NCI-H2081 treated with DMSO at 0.1 percent for 48 hours (cell line): ENCODE measurements at places on chromosomes 6 and 20.
A peak's percentile ranks its signal among the peaks of the same experiment; 100 is the strongest.

DNA sequence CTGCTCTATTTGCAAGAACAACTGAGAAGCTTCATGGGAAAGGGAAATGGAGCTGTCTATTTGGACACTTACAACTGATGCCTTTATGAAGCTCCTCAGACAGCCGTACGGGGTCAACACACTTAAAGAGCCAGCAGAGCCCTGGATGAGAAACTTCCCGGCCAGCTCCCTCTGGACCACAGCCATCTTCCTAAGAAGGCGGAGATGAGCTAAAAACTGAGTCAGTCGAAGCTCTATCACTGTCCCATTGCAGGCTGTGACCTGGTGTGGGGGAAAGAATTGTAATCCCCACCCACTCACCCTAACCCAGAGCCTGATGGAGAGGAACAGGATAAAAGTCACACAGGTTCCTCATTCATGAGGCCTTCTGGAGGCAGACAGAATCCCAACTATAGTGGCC is 360.4 kb upstream of the JARID2 start:
- no peak for DNase-seq

GRCh38 chr20:3106658-3107463 is 22.3 kb upstream of the AVP start:
- DNase-seq, result peak; percentile 33

- no peak for DNase-seq
These were observed at the start of gene COL12A1 for GRCh38 chr6:75205776-75206575. Gene COL12A1, minus strand, starts transcription at chr6:75206053. Its CDS starts 3,261 bp downstream, at chr6:75202792.

DNA sequence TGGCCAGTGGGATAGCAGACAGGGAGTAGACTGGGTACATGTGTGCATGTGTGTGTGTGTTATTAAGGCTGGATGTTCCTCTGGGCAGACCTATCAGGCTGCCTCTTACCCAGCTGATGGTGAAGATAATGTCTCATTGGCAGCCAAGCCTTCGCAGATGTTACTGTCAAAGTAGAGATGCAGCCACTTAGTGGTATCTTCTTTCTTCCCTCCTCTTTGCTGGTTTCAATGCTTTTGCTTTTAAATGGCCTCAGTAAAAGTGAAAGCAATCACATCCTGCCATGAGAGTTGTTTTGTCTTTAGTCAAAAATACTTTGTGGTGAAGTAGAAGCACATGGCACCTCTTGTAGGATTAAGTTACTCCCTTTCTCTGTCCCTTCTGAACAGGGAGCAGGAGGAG is 57.5 kb downstream of the SNRNP48 start:
- DNase-seq, result no peak

- DNase-seq, result no peak
These were observed 262.4 kb downstream of the PHF3 start for GRCh38 chr6:63897952-63898351.

GRCh38 chr6:98841621-98842341 is 7.4 kb downstream of the POU3F2 start:
- DNase-seq, result no peak

- no peak for DNase-seq
These were observed 338.3 kb downstream of the RNF144B start for GRCh38 chr6:18725449-18725848.

- DNase-seq, result no peak
These were observed 560.7 kb upstream of the NOX3 start for GRCh38 chr6:156016186-156016976.

DNA sequence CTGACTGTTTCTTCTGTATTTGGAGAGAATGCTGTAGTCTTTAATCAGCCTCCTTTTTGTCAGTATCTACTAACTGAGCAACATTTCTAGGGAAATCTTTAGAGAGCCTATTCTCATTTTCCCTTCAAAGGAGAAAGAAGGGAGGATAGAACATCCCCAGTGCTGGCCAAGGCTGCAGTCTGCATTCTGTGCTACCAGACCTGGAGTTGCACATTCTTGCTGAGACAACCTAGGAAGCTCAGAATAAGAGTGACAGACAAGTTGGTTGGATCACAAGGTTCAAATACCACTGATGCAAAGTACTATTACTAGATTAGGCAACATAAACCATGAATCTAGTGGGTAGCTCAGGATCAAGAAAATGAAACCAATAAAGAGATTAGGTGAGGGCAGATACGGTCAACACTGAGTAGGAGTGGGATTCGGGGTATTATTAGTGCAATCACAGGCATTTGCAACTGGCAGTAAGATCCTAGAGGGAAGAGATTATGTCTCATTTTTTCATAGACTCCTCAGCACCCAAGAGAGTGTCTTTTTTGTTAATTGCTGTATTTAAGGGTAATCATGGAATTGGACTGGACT is 213.5 kb upstream of the FAM83B start:
- DNase-seq, result no peak

GRCh38 chr6:126147291-126147815 is 161.0 kb downstream of the TRMT11 start:
- DNase-seq, result no peak

- DNase-seq, result no peak
These were observed 130.4 kb upstream of the SMLR1 start for GRCh38 chr6:130696806-130697205.
